ENCODE measurements at places on chromosomes 13 and 19.

DNA sequence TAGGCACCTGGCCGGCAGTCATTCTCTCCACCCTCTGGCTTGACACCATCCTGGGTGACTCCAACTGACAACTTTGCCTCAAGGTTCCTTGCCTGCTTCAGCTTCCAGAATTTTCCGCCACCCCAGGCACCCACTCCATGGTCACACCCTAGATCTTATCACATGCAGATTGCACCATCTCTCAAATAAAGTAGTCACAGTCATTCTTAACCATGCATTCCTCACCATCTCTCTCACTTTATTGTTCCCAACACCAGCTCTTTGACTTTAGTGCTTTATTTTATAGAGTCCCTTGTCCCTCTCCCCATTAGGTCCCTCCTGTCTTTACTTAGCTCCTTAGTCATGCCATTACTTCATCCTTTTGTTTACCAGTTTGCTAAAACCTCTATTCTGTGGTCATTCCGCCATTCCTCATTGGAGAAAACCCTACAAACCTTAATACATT is 351.7 kb downstream of the SPRY2 start:
- DNase-seq, result peak; percentile 36

- peak; percentile 99 for DNase-seq
Measured at GRCh38 chr13:29923554-29924481, 73.4 kb upstream of the UBL3 start.

DNA sequence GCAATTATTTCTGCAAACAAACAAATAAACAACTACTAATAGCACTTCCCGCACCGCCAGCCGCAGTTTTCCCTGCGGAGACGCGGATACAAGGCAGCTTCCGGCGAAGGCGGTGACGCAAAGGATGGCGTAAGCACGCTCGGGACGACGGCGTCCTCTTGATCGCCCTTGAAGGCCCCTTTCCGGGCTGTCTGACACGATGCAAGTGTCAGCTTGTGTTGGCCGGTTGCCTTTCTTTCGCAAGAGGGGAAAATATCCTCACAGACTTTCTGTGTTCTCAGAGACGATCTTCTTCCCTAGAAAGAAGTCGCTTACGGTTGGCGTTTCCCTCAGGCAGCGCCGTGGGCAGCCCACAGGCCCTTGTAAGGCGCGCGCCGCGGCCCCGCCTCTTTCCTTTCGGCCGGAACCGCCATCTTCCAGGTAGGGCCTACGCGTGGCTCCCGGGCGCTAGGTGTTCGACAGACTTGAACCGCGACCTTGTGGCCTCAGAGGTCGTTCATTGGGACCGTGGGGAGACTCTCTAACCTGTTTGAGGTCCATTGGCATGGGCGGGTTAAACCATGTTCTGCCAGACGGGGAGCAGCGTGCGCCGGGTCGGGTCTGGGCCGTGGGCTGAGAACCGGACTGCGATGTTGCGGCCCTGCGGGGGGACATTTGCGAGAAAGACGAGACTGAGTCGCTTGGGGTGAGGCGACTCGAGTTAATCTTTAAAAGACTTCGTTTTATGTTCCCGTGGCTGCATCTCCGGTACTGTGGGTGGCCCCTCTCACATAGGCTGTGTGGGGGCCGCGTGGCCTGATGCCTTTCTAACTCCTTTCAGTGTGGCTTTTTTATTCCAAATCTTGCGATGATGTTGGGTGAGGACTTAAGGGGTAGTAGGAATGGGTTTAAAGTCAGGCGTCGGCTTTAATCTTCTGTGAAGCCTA is at the start of gene RPL21:
TSS of gene RPL21 (plus strand) at position 393 of the 926 bp plus-strand sequence. CDS start 2,219 bp downstream, outside the sequence.
- DNase-seq, result peak; percentile 96

DNA sequence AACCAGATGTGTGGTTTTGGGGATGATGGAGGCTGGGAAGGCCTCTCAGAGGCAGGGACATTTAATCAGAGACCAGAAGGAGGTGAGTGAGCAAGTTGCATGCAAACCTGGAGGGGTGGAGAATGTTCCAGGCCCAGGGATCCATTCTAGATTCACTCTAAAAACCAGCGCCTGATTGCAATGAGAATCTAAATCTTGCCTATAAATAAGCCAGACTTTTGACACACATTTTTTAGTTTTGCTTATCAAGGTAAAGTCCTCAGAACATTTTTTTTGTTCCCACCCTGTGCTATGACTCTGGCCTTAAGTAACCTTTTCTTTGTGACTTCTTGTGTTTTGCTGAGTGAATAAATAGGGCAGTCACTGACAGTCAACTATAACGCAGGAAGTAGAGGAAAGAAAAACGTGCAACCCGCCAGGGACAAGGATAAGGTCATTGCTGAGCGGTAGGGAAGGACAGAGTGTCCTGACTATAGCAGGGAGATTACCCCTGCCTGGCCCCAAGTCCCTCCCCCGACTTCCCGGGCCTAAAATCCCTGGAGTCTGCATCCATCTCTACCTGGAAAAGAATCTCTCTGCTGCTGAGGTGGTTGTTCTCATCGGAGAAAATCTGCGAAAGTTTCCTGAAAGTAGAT is 14.4 kb downstream of the RGL3 start:
- no peak for DNase-seq

DNA sequence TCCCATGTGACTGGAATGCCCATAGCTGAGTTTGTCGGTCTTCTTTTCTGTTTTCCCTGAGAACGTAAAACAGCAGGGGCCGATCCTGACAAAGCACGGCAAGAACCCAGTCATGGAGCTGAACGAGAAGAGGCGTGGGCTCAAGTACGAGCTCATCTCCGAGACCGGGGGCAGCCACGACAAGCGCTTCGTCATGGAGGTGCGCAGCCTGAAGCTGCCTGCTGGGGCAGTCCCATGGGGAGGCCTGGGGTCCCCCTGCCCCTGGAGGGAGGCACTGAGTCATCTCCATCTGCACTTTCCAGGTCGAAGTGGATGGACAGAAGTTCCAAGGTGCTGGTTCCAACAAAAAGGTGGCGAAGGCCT is 18.2 kb upstream of the QTRT1 start:
- DNase-seq, result no peak

GRCh38 chr19:10699650-10700335 is 1.4 kb upstream of the QTRT1 start:
- DNase-seq, result peak; percentile 52

Measured in fibroblast of skin of right quadriceps (primary cell).